ENCODE measurements at places on chromosomes 3 and 15. TPM values are rescaled to one million over a fixed set of nuclear protein-coding genes. Genes with fewer than 3 reads are reported as not detected.

The CD96 gene
- total RNA-seq: 0.20 TPM

The SLC6A6 gene
- total RNA-seq: 84.9 TPM

The SI gene
- not detected for total RNA-seq

The TNIK gene
- total RNA-seq: 30.7 TPM

The CTXN2 gene
- total RNA-seq: not detected

The OR5K2 gene
- total RNA-seq: not detected

The TMIE gene
- 6.5 TPM for total RNA-seq

The TF gene
- total RNA-seq: 0.24 TPM

The C3orf85 gene
- total RNA-seq: not detected

The KLHL6 gene
- total RNA-seq: 0.04 TPM

The FOXB1 gene
- 2.2 TPM for total RNA-seq

The TMEM45A gene
- total RNA-seq: 21.6 TPM

The TICRR gene
- total RNA-seq: 23.6 TPM

The SUCLG2 gene
- 59.4 TPM for total RNA-seq

All from PC-9 (cell line).